ENCODE measurements at places on chromosomes 5 and 9.

- no peak for DNase-seq
Measured at GRCh38 chr9:13957089-13957488, 356.9 kb downstream of the NFIB start.

- DNase-seq = no peak
Measured at GRCh38 chr9:98432134-98432533, 176.7 kb upstream of the TBC1D2 start.

- DNase-seq = no peak
Measured at GRCh38 chr5:112653638-112654205, 84.0 kb upstream of the APC start.

DNA sequence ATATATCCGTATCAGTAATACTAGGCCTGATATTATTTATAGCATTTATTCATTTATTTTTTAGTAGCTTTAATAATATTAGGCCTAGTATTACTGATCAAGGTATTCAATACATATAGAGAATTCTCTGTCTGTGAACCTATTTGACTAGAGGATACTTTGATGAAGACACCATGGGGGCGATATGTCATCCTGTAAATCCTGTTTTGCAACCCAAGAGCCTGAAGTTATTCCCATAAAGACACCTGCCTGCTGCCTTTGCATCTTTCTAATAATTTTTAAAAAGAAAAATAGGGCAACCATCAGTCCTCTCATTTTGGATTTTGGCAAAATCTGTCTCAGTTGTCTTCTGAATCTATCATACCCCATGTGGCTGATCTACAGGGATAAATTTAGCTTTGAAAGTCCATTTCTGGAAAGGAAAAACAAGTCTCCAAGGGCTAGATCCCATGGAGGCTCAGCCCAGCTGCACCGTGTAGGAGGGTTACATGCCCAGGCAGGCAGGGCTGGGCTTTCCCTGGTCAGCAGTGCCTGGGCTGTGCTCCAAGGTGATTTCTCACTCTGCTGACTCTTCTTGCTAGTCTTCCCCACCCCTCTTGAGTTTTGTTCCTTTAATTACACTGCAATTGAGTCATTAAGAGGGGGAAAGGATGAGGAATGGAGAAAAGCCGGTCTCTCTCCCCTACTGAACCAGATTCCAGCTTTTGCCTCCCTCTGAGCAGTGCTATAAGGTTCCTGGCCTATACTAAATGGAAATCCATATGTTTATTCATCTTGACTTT, 169.0 kb downstream of the TRIM32 start:
- DNase-seq = no peak

DNA sequence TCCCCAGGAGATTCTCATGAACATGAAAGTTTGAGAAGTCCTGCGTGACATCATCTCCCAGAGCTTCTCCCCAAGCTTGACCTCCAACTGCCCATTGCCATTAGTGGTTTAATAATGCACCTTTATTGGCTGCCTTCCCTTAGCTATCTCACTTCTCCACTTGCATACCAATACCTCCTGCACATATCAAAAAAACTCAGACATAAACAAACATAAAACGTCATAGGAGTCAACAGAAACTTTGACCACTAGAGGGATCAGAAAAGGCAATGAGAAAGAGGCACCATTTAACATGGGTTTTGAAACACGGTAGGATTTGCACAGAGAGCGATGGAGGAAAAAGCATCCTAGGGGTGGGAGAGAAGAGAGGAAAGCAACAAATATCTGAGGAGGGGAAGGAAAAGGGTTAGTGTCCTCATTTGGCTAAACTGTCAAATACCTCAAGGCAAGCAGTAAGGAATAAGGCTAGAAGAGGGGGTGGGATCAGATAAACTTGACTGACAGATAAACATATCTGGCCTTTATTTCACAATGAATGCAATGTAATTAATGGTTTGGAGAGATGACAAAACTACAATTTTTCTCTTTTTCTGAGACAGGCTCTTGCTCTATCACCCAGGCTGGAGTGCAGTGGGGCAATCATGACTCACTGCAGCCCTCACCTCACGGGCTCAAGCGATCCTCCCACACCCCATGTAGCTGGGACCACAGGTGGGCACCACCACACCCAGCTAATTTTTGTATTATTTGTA, 27.0 kb downstream of the GNAQ start:
- no peak for DNase-seq

DNA sequence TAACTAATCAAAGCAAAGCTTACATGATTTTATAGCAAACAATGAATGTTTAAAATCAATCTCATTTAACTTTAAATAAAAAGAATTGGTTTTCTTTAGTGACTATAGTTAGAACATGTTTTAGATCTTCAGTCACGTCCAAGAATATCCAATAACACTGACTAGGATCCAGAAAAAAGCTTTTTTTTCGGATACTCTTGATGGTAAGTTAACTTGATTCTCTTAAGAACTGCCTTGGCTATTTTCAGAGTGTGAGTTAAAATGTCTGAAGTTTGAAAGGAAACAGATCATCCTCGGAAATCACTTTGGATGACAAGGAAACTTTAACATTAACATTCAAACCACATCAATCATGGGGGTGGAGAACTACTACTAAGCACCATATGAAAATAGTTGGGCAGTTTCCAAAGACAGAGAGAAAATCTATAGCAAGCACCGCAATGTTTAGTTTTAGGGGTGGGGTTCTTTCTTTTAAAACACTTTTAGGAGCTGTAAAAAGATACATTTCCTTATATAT, 83.7 kb upstream of the SLC27A6 start:
- no peak for DNase-seq

DNA sequence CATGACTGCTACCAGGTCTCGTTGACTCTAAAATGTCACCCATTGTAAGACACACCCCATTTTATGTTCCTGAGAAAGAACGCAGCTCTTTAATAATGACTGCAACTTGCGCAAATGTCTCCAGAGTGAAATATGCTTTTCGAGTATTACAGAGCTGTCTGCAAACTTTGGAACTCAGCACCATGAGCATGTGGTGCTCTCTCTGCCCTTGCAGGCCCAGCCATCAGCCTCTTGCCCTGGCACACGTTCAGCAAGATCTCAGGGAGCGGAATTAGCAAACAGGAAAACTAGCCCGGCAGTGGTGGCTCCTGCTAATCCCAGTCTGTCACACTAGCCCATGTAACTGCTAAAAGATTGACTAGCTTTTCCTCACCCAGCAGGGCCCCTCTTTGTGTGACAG, 114.5 kb upstream of the SLC1A3 start:
- DNase-seq = no peak

DNA sequence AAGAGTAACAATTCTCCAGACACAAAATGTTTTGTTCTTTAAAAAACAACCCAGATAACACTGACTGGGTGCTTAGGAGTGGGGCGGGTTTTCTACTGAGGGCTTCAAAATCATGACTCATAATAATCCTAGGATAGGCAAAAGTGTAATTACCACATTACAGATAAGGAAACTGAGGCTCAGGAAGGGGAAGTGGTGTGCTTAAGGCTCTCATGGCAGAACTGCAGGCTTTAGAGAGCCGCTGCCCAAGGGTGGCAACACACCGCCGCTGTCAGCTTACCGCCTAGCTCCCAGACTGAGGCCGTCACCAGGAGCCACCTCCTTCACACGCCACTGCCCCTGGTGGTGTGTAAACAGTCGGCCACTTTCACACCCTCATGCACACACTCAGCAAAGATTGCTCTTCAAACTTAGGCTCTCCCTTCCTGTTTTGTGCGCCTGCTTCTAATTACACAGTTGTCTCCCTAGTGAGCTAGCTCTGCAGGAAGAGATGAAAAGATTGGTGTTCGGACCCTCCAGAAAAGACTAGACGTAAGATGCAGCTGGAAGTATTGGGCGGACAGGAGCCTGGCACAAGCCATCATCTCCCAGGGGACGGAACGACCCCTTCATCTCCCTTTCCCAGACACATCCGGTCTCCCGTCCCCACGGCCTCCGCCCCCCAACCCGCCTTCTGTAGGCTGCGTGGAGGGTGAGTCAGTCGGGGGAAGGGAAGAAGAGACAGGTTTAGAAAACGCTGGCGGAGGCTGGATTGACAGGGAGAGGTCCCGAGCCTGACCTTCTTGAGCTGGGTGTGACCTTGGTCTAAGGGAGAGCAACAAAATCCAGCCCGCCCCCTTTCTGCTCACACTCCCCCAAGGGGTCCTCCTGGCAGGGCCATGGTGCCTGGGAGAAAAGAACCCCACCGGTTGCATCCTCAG, 162.7 kb downstream of the SYK start:
- DNase-seq = no peak

DNA sequence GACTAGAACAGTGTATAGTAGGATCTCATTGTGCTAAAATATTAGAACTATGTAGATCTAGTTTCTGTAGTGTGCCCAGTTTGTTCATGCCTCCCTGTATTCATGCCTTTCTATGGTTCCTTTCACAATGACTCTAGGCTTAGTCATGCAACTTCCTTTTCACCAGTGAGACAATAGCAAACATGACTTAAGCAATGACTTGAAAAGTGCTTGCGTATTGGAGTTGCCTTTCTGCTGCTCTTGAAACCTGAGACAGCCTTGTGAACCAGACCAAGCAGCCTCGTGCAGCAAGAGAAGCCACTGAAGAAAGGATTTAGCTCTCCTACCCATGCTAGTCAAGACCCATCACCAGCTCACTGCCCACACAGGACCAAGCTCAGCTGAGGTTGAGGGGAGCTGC, 294.5 kb upstream of the TAS2R1 start:
- DNase-seq = no peak

- DNase-seq = no peak
Measured at GRCh38 chr9:116155698-116156039, 2.1 kb downstream of the PAPPA start.

DNA sequence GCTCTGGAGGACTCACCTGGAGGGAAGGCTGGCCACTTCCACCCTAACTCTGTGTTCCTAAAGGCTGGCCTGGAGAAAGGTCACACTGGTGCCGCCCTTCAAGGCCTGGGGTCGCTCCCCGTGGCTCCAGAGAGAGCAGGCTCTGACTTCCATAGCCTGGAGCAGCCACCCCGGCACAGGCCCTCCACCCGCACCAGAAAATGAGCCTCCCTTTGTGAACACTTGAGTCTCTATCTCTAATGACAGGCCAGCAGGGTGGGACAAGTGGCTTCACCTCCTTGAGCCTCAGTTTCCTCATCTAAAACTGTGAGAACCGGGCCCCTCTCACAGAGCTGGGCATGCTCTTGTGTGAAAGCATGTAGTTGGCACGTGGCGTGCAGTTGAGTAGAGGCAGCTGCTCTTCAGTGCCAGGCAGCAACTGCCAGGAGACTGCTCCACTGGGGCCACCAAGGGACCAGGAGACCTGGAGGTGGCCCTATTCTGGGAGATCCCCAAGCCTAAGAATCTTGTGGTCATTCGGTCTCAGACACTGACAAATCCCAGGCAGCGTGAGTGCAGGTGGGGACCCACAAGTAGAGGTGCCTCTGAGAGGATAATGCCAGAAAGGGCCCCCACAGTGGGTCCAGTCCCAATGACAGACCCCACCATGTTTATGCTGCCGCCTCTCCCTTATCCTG, 56.7 kb upstream of the GARNL3 start:
- DNase-seq = no peak

DNA sequence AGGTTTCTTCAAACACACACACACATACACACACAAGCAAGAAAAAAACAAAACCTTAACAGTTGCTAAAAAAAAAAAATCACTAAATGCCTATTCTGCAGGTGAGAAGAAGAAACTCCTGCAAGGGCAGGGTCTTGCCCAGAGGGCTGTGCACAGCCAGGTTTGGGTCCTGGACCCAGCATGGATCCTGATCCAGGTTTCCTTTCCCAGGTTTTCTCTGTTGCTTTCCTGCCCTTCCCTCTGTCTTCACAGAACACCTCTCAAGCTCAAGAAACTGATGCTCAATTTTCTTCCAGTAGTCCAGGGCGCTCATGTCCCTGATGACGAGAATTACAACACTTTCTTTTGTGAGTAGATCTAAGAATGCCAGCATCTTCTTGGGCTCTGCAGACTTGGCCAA, 136.6 kb downstream of the PAX5 start:
- no peak for DNase-seq

DNA sequence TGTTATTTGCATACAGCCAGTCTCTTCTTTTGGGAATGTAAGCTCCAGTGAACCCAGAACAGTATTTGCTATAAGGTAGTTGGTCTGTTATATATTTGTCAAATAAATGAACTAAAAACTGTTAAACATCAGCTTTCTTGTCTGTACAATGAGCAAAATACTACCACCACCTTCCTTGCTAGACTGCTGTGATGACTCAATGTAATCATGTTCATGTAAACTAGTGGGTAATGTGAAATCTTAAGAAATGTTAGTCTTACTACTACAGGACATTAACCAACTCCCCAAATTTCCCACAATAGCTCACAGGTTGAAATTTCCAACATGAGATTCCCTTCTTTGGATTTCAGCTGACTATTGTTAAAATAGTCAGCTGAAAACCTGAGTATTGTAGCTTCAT, 176.1 kb downstream of the TRPM3 start:
- DNase-seq = no peak

GRCh38 chr9:137078701-137079400, 1.5 kb downstream of the UAP1L1 start:
- DNase-seq = no peak

GRCh38 chr5:116650544-116650943, 75.9 kb upstream of the SEMA6A start:
- DNase-seq = no peak
